ENCODE measurements at places on chromosomes 5 and 9. TPM values are rescaled to one million over a fixed set of nuclear protein-coding genes. Genes with fewer than 3 reads are reported as not detected.

The PDLIM7 gene
- total RNA-seq, result 256 TPM

The KLF9 gene
- total RNA-seq, result 60.3 TPM

The GLDC gene
- 2.4 TPM for total RNA-seq

The FOXD4 gene
- not detected for total RNA-seq

The SV2C gene
- total RNA-seq, result 0.41 TPM

Data from transverse colon (tissue), 4 donors.